ENCODE measurements at places on chromosomes 3 and 15.
A peak's percentile ranks its signal among the peaks of the same experiment; 100 is the strongest.

- no peak for DNase-seq
Measured at GRCh38 chr3:38143511-38143910, 5.0 kb downstream of the MYD88 start.

GRCh38 chr3:168847291-168847883 lies 751.7 kb upstream of the GOLIM4 start:
- DNase-seq = peak; percentile 43

DNA sequence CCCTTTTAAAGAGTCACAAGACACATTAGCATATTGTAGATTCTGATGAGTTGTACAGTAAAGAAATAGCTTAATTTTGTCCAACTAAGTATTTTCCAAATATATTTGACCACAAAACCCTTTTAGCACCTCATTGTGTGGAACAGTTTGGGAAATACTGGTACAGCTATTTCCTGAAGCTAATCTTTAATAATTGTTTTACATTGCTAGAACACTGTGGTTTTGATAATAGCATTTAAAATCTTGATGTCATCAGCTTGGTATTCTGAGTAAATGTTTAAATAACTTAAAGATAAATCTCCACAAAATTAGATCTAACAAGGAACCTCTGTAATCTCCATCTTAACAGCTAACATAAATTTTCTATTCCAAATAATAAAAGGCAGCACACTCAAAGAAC lies 140.0 kb upstream of the MLF1 start:
- peak; percentile 15 for DNase-seq

- DNase-seq = no peak
Measured at GRCh38 chr15:31522028-31522427, 195.4 kb downstream of the KLF13 start.

GRCh38 chr3:158769952-158770740 lies 31.7 kb upstream of the MFSD1 start:
- DNase-seq = peak; percentile 52

GRCh38 chr15:69647142-69647513 lies 194.5 kb downstream of the RPLP1 start:
- no peak for DNase-seq

DNA sequence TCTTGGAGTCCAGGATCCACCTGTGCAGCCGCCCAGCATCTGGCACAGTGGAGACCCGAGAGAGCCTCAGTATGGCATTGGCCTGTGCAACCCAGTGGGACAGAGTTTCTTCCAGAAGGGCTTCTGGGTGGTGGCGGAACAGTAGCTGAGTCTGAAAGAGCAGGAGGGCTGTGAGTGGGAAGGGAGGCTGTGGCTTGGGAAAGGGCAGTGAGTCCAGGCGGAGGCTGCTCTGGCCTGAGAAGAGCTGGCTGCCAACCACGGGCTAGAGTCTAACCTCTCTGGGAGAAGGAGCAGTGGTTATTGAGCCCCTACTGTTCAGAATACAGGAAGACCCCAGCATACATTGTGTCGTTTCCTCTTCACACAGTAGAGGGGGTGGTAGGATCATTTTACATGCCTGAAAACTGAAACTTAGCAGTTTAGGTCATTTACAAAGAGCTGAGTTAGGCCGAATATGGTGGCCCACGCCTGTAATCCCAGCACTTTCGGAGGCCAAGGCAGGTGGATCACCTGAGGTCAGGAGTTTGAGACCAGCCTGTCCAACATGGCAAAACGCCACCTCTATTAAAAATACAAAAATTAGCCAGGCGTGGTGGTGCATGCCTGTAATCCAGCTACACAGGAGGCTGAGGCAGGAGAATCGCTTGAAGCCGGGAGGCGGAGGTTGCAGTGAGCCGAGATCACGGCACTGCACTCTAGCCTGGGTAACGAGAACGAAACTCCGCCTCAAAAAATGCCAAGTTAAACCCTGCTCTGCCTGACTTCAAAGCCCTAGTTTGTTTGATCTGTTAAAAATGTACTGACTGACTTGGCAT lies 3.2 kb downstream of the AEN start:
- peak; percentile 36 for DNase-seq

DNA sequence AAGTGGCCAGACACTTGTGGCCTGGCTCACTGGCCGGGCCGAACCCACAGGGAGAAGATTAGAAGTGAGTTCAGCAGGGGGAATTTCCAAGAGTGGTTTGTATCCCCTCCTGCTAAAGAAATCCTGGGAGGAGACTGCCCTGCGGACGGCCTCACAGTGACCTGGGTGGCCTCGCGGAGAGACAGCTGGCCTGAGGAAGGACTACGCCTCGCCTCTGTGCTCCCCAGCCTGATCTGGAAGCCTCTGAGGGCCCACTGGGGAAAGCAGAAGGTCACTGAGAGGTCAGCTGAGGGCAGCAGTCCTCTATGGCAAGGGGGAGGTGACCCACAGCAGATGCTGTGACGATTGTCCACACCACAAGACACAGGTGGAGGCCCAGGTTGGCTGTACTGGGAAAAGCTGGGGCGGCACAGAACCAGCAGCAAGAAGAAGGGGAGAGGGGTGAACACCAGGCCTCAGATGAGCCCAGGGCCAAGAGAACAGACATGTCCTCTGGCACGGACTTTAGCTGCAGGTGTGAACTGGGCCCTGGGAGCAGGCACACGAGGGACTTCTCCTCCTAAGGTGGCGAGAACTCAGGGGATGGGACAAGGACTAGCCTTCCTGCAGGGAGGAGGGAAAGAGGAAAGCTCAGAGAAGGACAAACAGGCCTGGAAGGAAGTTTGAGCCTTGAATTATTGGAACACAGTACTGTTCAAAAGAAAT lies 37.2 kb upstream of the DLG1 start:
- no peak for DNase-seq

DNA sequence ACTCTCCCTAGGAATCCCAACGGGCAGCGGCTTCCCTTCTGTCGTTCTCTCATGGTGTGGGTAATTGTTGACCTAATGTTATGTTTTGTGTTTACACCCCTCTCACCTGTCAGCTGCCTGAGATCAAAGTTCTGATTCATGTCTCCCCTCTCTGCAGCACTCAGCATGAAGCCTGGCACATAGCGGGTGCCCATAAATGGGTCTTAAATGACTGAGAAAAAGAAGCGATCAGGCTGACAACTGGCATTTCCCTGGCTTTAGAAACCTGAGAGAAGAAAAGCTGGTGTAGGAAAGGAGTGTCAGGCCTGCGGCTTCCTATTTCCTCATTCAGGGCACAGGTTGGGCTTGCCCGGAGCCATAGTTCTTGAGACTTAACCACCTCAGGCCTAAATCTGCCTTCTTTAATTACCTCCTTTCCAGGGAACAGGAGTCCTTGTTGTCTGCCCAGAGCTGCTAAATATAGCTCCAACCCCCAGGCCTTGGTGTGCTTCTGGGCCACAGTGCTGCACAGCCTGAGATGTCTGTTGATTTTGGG lies 31.8 kb downstream of the LPP start:
- peak; percentile 78 for DNase-seq

DNA sequence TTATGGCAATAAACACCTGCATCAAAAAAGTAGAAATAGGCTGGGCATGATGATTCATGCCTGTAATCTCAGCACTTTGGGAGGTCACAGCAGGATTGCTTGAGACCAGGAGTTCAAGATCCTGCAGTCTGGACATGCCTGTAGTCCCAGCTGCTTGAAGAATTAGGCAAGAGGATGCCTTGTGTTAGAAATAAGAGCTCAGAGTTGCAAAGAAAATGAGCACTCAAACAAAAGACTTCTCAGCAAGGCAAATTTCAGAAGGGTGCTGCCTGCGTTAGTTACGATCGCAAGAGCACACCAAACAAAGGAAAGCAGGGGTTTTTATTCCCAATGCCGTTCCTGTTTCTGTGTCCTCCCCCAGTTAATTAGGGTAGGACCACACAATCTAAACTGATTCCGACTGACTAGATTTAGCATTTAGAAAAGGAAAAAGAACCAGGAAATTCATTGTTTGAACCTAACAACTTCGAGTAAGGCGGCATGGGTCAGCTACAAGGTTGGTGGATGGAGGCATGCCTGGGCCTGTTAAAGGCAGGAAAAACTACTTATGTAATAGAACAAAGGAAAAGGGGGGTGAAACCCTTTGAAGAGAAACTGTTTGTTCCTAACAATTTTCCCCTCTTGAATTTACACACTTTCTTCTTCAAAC lies 55.5 kb downstream of the DLG1 start:
- DNase-seq = no peak

DNA sequence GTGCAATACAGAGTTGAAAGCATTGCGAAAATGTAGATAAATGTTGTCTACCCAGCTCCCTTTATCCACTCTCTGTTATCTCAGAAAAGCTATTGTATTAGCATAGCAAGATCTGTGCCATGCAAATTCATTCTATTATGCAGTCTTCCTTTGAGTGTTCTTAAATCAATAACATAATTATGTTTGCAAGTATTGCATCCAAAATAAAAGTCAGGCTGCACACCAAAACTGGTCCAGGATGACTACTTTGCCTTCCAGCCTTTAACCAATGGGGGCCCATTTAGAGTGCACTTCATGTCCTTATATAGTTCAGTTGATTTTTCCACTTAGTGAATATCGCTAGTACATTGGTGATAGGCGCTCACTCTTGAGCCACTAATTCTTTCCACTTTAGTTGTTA lies 107.4 kb upstream of the MLF1 start:
- DNase-seq = no peak

GRCh38 chr3:73228959-73229358 lies 167.5 kb downstream of the EBLN2 start:
- DNase-seq = no peak

GRCh38 chr3:10405816-10406215 lies 84.9 kb upstream of the SEC13 start:
- DNase-seq = no peak

DNA sequence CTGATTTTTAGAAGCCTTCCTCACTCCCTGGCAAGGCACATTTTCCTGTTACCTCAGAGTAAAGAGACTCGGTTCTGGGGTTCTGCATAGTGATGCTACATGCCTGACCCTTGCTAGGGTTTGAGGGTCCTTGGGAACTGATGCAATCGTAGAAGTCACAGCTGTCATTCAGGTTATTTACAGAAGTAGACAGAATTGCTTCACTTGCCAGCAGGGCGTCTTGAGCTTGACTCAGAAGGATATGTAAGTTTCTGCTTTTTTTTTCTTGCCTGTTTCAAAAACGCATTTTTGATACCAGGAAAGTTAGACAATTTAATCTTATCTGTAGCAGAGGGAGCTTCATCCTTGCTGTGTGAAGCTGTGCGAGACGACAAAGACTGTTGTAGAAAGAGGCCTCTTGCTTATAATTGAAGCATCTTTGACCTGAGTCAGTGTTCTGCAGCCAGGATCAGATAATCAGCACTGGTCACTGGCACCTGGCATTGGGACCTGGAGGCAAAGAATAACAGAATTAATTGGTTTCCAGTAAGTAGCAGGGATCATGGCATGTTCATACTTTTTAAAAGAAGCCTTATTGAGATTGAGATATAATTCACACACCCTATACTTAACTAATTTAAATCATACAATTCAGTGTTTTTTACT lies 24.8 kb downstream of the CACNA1D start:
- no peak for DNase-seq

- peak; percentile 26 for DNase-seq
Measured at GRCh38 chr3:98482717-98483482, 14.6 kb upstream of the OR5K2 start.

- no peak for DNase-seq
Measured at GRCh38 chr3:188095431-188095830, 58.5 kb upstream of the LPP start.

DNA sequence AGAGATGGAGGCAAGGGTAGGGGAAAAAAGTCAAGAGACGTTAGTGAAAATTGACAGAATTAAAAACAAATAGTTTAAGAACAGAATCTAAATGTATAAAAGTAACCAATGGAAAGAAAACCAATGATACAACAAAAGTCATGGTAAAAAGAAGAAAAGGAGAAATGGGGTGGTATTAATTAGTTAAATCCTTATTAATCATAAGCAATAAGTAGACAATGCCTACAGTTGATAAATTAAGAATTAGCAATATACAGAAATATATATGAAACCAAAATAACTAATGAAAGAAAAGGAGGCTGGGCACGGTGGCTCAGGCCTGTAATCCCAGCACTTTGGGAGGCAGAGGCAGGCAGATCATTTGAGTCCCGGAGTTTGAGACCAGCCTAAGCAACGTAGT lies 23.8 kb downstream of the EPM2AIP1 start:
- DNase-seq = no peak

DNA sequence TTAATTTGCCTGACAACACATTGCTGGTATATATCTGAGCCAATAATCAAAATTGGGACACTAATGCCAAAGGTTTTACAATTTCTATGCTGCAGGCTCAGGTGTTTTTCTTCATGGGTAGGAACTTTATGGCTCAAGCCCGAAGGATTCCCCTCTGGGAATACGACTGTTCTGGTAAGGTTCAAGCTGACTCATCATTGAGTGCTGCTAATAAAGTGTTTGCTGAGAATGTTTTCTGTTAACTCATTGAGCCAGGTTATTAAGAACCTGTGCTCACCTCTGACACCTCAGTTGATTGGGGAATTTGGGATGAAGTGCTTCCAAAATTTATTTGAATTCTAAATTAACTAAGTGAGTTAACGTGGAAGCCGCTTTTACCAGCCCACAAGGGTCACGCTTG lies 135.8 kb upstream of the CTDSPL start:
- DNase-seq = peak; percentile 14

DNA sequence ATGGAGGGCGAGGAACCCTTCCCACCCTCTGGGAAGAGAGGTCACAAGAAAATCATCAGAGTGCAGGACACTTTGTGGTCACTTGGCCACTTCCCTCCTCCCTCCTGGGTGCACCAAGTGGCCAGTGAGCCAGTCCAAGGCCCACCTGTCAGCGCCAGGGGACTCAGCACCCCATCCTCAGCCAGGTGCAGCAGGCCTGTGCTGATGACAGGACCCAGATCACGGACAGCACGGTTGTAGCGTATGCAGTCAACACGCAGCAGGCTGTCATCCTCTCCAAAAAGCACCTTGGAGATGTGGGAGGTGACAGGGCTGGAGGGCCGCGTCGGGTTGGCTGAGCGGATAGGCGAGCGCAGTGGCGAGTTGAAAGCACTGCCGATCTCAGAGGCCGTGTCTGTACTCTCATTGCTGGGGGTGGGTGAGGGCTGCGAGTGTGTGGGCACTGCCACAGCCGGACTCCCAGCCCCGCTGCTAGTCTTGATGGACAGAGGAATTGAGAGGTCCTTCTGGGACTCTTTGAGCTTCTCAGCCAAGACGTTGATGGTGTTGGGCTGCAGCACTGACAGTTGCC lies 41.5 kb downstream of the SEMA3G start:
- DNase-seq = no peak

DNA sequence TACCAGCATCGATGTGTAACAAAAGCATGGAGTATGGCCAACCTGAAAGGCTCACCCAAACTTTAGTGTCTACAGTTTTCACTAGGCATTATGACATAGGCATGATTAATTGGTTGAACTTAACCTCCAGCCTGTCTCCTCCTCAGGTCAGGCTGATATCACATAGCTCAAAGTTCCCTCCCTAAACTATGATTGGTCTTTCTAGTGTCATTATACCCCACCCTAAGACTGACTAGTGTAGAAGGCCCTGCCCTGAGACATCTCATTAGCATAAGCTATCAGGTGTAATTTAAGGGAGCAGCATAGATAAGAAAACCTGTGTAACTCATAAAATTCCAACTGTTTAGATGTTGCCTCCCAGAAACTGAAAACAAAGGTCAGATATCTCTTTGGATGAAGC lies 195.2 kb downstream of the ALCAM start:
- DNase-seq = no peak

GRCh38 chr3:147359177-147360050 lies 46.9 kb downstream of the ZIC4 start:
- no peak for DNase-seq

GRCh38 chr3:51099794-51100535 lies 285.1 kb upstream of the MANF start:
- DNase-seq = peak; percentile 54

- DNase-seq = no peak
Measured at GRCh38 chr3:179323197-179324110, 623 bp downstream of the ZNF639 start.

- no peak for DNase-seq
Measured at GRCh38 chr3:104648823-104649222, 717.9 kb upstream of the ALCAM start.

GRCh38 chr3:133491481-133492059 lies 81.9 kb upstream of the CDV3 start:
- no peak for DNase-seq
